Glomerular endothelial cell (primary cell): ENCODE measurements at places on chromosomes 2 and 18.

- DNase-seq, result no peak
Measured at GRCh38 chr2:96591054-96591453, 47.1 kb downstream of the KANSL3 start.

DNA sequence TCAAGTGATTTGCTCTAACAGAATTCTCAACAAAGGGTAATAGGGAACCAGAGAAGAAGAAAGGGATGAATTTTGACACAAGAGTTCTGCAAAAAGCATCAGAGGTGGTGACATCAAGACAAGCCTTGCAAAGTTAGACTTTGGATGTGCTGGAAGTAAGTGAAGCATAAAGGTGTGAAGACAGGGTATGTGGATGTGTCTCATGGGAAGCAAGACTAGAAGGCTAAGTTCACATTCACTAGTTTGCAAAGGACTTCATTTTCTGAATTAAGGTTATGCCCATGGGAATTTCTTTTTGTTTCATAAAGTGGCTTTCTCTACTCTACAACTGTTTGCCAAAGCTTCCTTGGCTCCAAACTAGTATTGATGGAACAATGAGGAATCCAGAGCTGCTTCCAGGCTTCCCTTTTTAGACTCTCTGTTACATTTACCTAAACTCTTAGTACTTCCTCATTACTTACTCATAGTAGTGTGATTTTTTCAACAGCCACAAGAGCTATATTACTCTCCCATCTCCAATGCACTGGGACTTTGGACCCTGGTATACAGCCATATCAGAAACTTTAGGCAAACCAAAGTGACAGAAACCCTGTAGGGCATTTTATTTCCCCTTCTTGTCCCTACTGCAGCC is 21.1 kb upstream of the IHH start:
- no peak for DNase-seq

DNA sequence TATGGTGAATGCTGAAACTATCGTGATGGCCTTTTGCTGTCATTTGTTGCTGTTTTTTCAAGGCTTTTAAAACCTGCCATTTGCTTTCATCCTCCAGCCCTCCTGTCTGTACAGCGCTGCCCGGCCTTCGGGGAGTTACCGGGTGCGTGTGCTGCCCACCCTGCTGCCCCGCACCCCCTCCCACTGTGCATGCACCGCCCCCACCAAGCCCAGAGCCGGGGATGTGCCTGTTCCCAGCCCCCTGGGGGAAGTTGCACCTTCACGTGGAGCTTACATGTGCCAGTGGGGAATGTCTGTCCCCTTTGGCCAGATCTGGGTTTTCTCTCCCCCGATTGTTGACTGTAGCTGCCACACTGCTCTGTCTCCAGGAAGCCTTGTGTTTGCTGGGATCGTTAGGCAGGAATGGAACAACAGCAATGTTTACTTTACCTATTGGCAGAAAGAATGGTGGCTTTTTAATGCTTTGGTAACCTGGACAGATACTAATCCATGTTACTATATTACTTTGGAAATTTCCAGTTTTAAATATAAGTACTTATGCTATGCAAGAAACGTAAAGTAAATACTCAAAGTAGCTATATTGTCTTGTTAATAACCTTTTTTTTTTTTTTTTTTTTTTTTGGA is 64.8 kb upstream of the RBM44 start:
- no peak for DNase-seq

- DNase-seq, result no peak
Measured at GRCh38 chr18:8516371-8517250, 92.6 kb upstream of the RAB12 start.

DNA sequence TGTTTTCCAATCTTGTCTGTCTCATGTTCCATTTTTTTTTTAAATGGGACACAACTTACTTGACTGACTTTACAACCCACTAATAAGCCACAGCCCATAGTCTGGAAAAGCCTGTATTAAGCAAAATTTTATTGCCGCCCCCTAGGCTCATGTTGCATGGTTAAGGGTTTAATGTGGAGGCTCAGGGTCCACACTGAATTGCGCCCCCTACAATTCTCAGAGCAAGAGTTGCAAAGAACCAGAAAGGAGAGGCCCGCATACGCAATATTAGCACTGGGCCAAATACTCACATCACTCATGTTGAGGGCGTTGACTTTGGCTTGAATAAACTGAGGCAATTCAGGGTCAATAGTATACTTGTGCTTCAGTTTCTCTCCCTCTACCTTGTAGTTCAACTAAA is 65.5 kb downstream of the NEB start:
- no peak for DNase-seq
